Mammary epithelial cell (primary cell): ENCODE measurements at places on chromosomes 3 and 15.
A peak's percentile ranks its signal among the peaks of the same experiment; 100 is the strongest.

DNA sequence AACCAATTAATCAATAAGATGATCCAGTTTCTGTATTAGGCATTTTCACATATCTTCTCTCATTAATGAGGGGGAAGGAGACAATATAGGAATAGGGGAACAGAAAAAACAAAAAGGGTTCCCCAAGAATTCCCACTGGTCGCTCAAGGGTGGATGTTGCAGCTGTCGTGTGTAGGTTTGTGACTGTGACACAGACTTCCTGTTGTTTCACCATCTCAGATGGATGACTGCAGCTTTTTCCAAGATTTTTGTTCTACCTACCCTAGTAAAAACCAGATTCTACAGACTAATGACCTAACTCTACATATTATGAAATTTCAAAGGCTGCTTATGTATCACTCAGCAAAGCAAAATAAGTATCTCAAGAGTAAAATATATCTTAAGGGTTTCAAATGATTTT lies 73.7 kb upstream of the MB21D2 start:
- DNase-seq: no peak

GRCh38 chr3:179526989-179527391 lies 35.7 kb upstream of the ACTL6A start:
- peak; percentile 7 for DNase-seq

DNA sequence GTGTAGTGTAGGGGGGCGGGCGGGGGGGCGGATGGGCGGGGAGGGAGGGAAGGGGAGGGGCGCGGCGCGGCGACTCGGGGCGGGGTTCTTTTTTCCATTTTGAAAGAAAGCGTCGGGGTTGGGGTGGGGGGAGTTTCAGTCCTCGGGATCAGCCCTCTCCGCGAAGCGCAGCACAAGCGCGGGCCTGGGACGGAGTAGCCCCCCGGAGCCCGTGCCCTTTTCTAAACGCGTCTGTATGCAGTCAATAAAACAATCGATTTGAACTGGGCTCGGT lies 6.1 kb downstream of the ISLR2 start:
- DNase-seq: no peak

DNA sequence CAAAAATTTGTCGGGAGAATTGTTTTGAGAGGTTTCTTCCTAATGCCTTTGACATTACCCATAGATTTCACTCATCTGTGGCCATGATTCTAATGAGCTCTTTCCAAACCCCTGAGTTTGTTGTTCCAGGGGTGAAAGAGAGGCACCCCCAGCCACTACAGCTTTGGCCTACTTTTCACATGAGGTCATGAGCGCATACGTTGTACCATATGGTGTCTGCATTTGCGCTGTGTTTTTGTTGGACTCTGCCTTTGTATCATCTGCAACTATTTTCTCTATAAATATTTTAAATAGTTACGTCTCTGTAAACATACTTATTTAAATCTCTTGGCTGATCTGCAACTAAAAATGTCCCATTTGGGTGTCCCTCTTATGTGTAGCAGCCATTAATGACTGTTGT lies 107.9 kb downstream of the LRTM1 start:
- DNase-seq: no peak

DNA sequence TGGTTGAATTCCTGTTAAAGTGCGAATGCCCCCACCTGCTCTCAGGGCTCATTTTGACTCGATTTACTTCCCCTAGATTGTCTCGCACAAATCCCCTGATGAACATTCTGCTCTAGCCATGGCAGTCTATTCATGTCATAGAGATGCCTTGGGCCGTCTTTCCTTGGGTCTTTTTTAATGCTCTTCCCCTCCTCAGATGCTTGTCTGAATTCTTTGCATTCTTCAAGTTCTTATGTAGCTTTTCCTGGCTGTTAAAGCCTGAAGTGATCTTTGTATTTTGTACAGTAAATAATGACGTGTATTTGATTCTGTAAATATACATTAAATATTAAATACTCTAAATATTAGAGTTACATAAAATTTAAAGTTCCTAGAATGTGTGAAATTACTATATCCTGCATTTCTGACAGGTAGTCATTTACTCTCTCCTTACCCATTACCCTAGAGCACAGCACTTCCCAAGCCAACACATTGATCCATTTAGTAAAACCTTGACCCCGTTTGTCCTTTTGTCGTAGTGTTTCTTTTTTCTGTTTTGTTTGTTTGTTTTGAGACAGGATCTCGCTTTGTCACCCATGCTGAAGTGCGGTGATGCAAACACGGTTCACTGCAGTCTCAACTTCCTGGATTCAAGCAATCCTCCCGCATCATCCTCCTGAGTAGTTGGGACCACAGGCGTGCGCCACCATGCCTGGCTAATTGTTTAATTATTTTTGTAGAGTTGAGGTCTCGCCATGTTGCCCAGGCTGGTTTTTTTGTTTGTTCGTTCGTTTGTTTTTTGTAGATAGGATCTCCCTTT lies 47.9 kb downstream of the YEATS2 start:
- no peak for DNase-seq

GRCh38 chr15:33425142-33425541 lies 114.4 kb downstream of the RYR3 start:
- DNase-seq: peak; percentile 95

- DNase-seq: peak; percentile 99
Observed at GRCh38 chr3:177589911-177590381, 392.7 kb upstream of the TBL1XR1 start.

DNA sequence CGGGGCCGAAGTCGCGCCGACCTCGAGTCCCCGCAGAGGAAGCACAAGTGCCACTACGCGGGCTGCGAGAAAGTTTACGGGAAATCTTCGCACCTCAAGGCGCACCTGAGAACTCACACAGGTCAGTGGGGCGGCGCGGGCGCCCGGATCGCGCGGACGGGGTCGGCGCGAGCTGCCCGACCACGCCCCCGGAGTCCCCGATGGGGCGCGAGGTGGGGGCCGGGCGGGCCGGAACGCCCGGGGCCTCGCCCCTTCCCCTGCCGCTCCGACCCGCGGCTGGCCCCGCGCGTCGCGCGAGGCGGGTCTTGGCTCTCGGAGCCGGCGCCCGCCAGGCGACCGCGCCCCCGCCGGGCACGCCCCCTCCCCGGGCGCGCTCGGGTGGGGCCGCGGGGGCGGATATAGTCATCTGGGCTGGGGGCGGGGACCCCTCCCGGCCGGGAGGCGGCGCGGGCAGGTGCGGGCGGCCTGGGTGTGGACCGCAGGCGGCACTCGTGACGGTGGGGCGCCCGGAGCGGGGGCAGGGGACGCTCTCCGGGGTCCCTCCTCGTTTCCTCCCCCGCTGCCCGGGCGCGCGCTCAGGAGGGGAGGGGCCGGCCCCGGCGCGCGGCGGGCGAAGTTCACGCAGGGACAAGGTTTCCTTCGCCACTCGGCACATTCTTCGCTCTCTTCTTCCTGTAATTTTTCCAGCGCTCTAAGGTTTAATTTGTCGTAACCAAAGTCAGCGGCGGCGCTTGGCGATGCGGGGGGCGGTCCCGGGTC lies 1.2 kb downstream of the KLF13 start:
- peak; percentile 28 for DNase-seq

- DNase-seq: no peak
Observed at GRCh38 chr3:17038900-17039553, 154.3 kb downstream of the PLCL2 start.

DNA sequence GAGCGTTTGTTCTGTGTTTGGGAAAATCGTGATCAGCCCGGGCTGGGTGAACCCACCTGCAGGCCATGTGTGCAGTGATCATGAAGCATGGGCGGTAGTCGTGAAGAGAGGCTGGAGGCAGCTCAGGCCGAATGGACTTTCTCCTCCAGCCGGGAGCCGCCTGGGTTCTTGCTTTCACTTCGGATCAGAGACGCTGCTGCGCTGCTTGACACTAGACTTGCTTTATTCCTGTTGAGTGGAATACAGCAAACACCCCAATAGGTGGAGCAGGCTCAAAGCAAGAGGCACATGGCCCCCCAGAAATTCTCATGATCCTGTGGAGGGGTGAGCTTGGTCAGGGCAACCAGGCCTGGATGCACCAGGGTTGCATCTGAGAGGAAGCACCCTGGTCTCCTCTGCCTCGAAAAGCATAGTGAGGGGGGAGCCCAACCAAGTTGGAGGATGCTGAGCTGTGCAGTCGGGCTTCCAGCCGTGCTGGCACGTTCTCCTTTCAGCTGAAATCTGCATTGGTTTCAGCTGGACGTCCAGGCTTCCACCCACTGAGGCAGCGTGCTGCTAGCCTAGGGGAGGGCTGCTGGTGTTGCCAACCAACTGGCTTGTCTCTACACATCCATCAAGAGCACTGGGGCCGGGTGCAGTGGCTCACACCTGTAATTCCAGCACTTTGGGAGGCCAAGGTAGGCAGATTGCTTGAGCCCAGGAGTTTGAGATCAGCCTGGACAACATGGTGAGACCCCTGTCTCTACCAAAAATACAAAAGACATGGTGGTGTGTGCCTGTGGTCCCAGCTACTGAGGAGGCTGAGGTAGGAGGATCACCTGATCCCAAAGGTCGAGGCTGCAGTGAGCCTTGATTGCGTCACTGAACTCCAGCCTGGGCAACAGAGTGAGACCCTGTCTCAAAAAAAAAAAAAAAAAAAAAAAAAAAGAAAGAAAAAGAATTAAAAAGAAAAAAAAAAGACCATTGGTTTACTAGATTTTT lies 2.8 kb upstream of the NRROS start:
- no peak for DNase-seq

DNA sequence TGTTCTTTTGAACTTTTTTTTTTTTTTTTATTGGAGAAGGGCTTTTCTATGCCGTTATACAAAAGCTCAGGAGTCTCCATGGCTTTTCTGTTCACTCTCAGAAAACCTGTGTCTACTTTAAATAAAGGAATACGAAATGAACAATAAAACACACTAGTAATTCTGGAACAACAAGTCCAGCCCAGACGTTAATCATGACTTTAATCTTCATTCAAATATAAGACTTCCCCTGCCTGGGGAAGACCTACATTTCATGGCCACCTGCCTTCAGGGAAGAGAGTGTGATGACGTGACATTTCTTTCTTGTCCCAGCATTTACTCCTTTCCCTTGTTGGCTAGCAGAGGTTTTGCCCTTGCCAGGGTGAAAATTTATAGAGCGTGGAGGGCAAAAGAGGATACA lies 564.5 kb downstream of the PDCD6IP start:
- DNase-seq: no peak

DNA sequence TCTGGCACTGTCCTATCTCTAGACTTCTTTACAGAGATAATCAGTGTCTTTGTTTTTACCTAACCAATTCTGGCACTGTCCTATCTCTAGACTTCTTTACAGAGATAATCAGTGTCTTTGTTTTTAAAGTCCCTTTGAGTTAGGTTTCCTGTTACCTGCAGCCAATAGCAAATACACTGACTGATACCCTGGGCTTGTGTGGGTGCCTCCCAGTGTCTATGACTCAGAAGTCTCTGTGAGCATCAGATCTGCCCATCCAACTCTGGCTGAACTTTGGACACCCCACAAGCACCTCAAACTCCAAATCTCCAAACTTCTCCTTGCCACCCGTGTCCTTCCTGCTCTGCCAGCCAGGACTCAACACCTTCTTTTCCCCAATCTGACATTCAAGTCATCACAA lies 30.4 kb downstream of the SLC41A3 start:
- peak; percentile 47 for DNase-seq

- no peak for DNase-seq
Observed at GRCh38 chr3:147737376-147737775, 328.2 kb downstream of the ZIC1 start.

GRCh38 chr3:36494461-36495109 lies 114.3 kb downstream of the STAC start:
- DNase-seq: peak; percentile 46

DNA sequence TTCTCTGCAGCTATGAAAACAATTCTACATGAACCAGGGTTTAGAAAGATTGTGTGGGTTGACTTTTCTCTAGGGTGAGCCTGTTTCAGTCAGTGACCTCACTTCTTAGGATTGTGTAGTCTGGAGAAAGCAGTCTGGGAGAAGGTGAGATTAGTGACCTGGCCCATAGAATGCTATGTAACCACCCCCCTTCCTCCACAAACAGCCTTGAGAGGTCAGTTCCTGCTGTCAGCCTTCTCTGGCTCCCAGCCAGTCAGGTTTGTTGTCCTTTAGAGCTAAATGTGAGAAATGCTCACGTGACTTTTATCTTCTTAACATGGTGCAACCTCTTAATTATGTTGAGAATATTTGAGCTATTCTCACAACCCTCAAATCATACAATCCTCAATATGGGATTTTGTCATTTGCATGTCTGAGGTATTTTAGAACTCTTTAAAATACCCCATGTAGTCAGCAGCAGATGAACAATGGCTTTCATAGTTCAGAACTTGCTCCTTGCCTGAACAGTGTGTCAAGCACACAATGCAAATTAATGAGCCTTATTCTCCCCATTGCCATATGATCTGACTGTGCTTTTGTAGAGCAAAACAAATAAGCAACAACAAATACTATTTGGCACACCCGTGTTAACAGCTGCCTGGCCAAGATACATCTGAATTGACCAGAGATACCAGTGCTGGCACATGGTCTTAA lies 311.6 kb downstream of the CNTN6 start:
- no peak for DNase-seq

DNA sequence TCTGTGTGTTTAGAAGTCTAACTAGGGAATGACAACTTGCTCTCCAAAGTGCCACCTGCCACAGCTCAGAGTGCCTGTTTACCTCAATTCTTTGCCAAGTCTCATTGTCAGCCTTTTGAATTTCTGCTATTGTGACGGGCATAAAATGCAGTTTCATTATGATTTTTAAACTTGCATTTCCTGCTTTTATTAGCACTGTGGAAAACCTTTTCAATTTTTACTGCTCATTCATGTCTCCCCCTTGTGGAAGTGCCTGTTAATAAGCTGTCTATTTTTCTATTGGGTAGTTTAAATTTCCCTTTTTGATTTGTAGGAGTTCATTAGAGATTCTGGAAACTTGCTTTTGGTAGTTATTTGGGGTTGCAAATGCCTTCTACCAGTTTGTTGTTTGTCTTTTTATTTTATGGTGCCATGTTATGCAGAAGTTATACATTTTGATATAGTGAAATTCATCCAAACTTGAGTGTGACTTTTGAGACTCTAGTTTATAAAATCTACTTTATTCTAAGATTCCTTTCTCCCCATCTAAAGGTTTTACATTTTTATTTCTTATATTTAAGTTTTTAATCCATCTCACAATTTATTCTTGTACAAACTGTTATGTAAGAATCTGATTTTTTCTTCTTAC lies 53.9 kb upstream of the FRMD4B start:
- no peak for DNase-seq

- DNase-seq: no peak
Observed at GRCh38 chr3:78642226-78643035, 1125.4 kb downstream of the ROBO1 start.

DNA sequence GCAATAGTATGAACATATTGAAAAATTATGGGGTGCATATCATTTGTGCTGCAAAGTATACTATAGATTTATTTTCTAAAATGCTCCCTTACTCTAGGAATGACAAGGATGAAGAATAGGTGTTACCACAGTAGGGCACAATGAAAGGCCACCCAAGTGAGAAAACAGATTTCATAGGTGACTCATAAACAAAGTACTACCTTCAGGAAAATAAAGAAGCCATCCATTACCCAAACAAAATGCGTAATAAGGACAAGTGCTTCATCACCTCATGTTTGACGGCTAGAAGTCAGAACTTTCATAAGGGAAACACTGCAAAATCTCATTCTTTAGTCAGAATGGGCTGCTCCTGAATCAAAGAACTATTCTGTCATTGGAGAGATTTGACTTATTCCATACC lies 116.6 kb downstream of the MFSD1 start:
- DNase-seq: no peak

- peak; percentile 51 for DNase-seq
Observed at GRCh38 chr3:190809351-190809750, 53.1 kb downstream of the GMNC start.

GRCh38 chr15:63601026-63601703 lies 4.0 kb downstream of the FBXL22 start:
- DNase-seq: no peak

- DNase-seq: no peak
Observed at GRCh38 chr3:101829874-101830273, 19.4 kb upstream of the NFKBIZ start.
